ENCODE measurements at places on chromosomes 7 and 10. TPM values are rescaled to one million over a fixed set of nuclear protein-coding genes. Genes with fewer than 3 reads are reported as not detected.

DNA sequence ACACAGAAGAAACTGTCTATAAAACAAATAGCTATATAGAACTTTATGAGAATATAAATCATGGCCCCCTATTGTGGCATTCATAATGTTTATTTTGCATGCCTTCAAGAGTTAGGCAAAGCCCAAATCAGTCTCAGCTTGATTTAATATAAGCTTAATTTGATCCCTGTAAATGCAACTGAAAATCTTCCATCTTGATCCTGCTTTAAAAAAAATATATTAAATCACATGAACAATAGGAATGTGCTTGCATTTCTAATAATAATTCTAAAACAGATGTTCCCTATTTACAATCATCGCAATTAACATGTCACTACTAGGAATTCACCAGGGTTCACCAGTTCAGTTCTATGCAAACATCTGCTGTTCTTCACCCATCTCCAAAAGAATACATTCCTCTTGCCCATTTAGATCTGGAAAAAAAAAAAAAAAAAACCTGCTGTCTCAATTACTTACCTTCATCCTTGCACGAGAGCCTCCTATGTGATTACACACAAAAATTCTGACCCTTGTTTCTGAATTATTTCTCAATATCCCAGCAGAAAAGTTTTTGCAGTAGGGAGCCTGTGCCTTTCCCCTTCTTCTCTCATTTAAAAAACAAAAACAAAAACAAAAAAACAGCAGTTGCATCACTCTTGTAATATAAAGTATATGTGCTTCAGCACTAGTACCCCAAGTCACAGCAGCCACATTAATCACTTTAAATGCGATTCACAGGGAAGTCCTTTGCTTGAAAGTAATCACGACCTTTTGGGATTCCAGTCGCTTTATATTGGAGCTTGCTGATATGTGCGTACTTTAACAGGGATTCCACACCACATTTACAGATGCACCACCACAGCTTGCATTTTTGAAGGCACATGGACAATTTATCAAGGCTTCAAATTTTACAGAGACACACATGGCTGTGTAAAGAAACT, 194.8 kb upstream of the KMT2E start:
- no peak for DNase-seq

DNA sequence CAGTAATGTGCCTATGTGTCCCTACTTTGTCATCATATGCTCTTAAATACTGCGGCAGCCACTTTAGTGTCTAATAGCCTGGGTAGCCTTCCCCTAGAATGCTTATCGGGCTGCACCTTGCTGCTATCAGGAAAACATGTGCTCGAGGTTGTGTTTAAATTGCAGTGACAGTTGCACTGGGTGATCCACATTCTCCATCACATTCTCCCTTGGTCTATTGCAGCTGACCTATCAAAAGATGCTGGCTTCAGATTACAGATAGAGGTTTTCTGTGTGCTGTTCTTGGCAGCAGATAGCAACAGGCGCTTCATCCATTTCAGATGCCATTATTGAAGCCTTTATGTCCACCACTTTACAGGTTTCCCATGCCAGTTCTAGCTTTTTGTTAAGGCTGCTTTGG, 130.1 kb upstream of the MDFIC start:
- no peak for DNase-seq

CLCN1 gene
- polyA plus RNA-seq = 0.12 TPM

GRCh38 chr7:100655908-100656674, at the start of gene ACTL6B:
Gene ACTL6B (minus strand): TSS chr7:100656448. CDS start chr7:100656354, 94 bp downstream.
- no peak for DNase-seq

DNA sequence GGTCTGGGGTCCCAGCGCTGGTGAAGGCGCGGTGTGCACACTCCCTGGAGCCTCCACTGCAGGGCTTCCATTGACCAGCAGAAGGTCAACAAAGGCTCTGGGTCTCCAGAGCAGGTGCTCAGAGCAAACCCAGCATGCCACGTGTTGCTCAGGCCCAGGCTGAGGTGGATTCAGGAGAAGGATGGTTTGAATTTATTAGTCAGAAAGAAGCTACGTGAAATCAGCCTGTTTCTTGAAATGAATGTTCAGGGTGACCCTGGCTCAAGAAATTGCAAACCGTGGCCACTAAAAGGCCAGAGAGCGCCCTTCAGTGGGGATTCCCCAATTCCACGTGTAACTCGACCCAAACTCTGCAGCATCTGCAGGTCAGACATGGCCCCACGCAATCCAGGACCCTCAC, 82.7 kb upstream of the PFKP start:
- DNase-seq = no peak

AASS gene
- 43.3 TPM for polyA plus RNA-seq

DNA sequence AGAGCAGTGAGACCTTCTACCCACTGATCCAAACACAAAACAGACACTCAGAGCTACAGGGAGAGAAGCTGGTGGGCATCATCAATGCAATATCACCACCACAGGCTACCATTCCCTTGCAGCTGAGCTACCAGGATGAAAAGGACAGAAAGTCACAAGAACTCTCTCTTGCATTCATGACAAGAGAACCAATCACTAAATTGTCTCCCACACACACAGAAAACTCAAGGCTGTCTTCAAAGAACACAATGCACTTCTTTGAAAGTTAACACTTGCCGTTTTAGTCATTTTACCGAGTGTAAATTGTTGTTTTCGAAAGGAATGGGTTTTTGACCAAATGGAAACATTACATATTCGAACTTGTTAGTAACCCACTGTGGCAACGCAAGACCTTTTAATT, 626.6 kb downstream of the SORCS1 start:
- DNase-seq = no peak

- DNase-seq = no peak
Observed at GRCh38 chr7:94888551-94888950, 18.8 kb upstream of the PPP1R9A start.

DNA sequence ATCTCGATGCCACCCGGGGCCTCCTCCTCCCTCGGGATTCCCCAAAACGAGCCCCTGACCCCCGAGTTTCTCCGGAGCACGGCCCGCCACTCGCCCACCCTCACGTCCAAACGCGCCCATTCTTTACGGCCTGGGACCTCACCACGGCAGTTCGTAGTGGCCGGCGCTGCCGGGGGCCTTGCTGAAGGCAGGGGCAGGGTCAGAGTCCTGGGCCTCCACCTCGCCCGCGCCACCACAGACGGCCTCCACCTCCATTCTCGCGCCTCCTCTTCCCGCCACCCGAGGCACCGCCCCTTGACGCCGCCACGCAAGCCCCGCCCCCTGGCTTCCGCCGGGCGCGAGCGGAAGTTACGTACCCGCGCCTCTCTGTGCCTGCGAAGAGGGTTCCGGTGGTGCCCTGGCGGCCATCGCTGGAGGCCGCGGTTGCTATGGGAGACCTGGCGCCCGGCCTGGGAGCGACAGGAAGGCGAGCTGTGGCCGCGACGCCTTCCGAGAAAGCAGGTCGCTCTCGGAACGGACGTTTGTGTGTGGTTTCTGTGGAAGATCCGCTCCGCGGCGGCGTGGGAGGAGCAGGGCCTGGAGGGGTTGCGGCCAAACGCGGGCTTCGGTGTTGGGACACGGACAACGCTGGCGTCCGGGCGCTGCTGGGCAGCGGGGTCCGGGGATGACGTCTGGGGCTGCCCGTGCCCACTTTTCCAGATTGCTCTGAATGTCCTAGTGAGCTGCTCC, at the start of gene RFC2:
TSS of gene RFC2 (minus strand) at position 271 of the 729 bp plus-strand sequence. CDS start at position 255, 16 bp downstream.
- peak; percentile 90 for DNase-seq

DNA sequence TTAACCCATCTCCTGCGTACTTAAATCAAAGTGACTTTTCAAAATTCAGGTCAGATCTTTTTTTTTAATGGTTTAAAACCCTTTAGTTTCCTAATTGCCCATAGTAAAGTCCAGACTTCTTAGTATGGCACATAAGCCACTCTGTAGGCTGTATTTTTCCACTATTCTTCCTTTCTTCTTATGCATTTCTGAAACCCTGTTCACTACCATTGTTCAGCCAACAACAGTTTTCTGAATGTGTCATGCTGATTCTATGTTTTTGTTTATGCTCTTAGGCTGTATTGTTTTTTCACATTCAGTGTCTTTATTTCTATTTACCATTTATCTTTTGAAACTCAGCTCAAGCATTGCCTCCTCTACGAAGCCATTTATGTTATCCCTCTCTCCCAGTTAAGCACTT, 26.7 kb downstream of the CCSER2 start:
- DNase-seq = no peak

GRCh38 chr7:123594813-123595241, 6.8 kb upstream of the ASB15 start:
- no peak for DNase-seq

GRCh38 chr10:128642023-128642422, 515.8 kb upstream of the MKI67 start:
- no peak for DNase-seq

DNA sequence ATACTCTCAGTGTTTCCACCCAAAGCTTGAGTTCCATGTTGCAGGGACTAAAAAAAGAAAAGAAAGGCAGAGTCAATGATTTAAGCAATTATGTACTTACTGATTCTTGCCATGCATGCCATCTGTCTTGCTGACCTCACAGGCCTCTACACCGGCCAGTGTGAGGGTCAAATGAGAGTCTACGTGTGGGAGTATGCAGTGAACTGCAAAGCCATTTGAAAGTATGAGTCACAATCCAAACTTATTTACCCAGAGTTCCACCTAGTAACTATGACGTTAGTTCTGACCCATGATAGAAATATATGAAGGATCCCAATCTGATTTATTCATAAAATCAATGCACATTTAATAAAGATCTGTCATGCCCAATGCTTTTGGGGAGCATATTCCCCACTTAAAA, 26.5 kb downstream of the PDE1C start:
- DNase-seq = no peak

DNA sequence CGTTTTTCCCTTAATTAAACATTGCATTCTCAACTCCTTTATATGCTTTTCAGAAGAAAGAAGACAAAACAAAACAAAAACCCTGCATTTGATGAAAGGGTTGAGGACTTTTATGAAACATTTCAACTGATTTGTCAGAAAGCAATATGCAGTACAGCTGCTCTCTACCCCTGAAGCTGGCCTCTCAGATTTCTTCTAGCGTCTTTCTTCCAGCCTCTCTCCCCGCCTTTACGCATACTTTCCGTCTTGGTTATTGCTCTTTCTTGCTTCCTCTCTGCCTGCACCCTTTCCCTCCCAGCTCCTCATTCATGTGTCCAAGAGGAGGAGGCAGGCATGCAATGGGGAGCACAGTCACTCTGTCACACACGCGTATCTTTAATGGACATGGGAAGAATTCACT, 91.0 kb upstream of the COL1A2 start:
- peak; percentile 51 for DNase-seq

FBH1 gene
- polyA plus RNA-seq = 57.4 TPM

ANKRD30A gene
- polyA plus RNA-seq = not detected
